SK-N-SH (cell line): ENCODE measurements at places on chromosomes 11 and 22.

- H3K4me1 ChIP-seq = peaks cover 32% of the 10 kb centered on the region; the same call in 1 of the 2 replicates
- H3K36me3 ChIP-seq = no peaks in the 10 kb centered on the region
- H3K27ac ChIP-seq = no peak overlapping the region
- H3K27me3 ChIP-seq = peaks cover 9% of the 10 kb centered on the region; the same call in 1 of the 2 replicates
- DNase-seq = peak; percentile 96
These were observed 670 bp downstream of the NEFH start for GRCh38 chr22:29480512-29481264.

DNA sequence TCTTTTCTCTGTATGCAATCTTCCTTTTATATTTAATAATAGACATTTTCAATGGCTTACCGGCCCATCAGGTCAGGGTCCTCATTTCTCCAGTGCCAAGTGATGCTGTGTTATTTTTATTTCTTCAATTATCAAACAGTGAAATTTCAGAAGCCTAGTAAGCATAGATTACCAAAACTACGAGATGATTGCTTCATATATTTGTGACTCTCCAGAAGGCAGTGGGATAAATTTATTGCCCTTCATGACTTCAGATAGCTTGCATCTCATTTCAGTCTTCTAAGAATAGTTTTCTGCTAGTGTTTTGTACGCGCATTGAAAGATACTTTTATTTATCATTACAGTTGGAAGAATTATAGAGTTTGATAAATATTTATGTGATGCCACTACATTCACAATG is 139.6 kb downstream of the FAT3 start:
- H3K36me3 ChIP-seq = no peaks in the 10 kb centered on the region
- DNase-seq = no peak
- H3K4me3 ChIP-seq = no peak overlapping the region

DNA sequence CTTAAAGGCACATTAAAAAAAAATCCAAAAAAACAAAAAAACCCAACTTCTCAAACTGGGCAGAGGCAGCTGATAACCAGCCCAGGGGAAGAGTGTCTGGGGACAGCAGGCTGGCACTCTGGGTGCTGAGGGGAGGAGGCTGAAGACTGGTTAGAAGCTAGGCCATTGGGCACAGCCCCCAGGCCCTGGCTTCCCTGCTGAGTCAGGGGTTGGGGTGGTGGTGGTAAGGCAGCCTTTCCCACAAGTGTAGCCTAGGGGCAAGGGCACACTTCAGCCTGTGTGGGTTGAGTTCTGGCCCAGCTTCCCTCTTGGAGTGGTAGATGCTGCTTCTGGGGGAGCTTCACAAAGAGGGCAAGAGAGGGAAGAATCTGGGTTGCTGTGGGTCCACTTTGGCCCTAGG is 16.3 kb upstream of the ARFGAP3 start:
- no peak for DNase-seq
- no peaks in the 10 kb centered on the region for H3K27me3 ChIP-seq
- no peaks in the 10 kb centered on the region for H3K36me3 ChIP-seq
- H3K4me1 ChIP-seq = no peaks in the 10 kb centered on the region
- no peak overlapping the region for H3K4me3 ChIP-seq

DNA sequence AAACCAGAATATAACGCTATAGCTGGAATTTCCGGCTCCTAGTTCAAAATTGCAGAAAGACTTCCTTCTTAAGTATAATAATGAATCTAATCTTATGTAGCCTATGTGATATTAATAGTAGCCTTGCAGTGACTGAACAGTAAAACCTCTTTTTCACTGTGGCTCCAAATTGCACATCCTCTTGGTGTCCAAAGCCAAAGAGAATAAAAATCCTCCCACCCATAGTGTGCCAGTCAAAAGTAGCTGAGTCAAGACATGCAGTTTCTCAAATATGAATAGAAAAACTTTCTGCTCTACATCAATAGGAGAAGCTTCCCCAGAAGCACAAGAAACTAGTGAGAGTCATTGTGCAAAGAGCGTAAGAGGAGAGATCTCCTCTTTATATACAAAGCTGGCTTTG is 76.0 kb upstream of the PICALM start:
- H3K36me3 ChIP-seq = no peaks in the 10 kb centered on the region
- H3K4me1 ChIP-seq = no peaks in the 10 kb centered on the region
- H3K27ac ChIP-seq = no peak overlapping the region

- H3K27ac ChIP-seq = no peak overlapping the region
- H3K27me3 ChIP-seq = no peaks in the 10 kb centered on the region
- H3K36me3 ChIP-seq = no peaks in the 10 kb centered on the region
These were observed 39.9 kb upstream of the KCNQ1OT1 start for GRCh38 chr11:2739531-2740274.

GRCh38 chr11:127470306-127470884 is 469.8 kb upstream of the KIRREL3 start:
- no peaks in the 10 kb centered on the region for H3K36me3 ChIP-seq
- no peak overlapping the region; the same call in 1 of the 2 replicates for H3K4me3 ChIP-seq
- no peaks in the 10 kb centered on the region for H3K27me3 ChIP-seq
- peak; percentile 17 for DNase-seq

DNA sequence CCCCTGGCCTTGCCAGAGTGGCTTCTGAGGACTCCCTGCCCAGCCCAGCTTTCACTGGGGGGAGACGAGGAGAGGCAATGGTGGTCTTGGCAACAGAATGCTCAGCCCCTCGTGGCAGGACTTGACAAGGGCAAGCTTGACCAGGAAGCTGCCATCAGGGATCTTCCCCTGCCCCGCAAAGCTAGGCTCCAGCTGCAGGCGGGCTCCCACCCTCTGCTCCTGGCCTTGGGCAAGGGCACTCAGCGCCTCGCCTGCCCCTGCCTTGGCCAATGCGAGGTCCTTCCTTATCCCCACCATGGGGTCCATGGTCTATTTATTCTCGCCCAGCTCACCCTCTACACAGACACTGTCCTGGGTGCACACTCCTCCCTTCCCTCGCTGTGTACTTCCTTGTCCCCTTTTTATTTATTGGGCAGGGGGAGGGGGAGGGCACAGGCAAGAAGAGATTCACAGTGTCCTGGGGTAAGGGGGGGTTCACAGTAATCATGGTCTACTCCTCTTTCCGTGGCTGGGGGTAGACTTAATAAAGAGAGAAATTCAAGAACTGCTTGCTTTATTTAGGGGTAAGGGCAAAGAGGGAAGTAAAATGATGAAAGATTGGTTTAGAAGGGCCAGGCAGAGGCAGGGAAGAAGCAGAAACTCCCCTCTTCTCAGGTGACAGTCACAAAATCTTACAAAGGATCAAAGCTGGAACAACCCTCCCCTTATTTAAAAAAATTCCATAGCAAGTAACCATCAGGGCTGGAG is 1.6 kb downstream of the GPHA2 start:
- no peak overlapping the region for H3K27ac ChIP-seq
- peaks cover 33% of the 10 kb centered on the region; the same call in 1 of the 2 replicates for H3K36me3 ChIP-seq
- no peaks in the 10 kb centered on the region for H3K27me3 ChIP-seq
- peaks cover 6% of the 10 kb centered on the region; the same call in 1 of the 2 replicates for H3K4me1 ChIP-seq

DNA sequence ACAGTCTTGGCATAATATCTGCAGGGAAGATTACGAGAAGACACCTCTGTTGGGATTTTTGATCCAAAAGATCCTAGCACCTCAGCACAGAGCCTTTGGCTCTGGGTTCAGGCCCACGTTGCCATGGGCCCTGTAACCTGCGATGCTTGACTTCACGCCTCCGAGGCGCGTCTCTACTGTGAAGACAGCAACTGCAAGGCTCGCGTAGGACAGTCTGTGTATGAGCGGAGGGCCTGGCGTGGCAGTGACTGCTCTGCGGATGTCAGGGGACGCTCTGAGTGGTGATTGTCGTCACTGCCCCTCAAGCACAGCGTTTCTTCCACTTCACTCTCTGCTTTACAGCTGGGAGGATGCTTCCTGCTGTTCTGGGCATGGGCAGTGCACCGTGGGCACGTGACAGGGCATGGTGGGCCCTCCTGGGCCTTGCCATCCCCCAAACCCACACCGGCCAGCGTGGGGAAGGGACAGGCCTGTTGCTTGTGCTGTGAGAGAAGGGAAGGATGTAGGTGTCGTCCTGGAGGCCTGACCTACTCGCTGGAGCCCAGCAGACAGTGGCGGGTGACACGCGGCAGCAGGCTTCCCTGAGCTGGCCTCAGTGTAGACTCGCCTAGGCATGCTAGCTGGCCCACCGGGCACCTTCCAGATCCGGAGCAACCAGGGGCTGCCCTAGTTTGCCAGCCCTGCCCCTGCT is 26.5 kb downstream of the GLB1L2 start:
- no peaks in the 10 kb centered on the region for H3K36me3 ChIP-seq
- no peak overlapping the region for H3K27ac ChIP-seq
- H3K27me3 ChIP-seq = no peaks in the 10 kb centered on the region
- H3K4me1 ChIP-seq = no peaks in the 10 kb centered on the region
- no peak for DNase-seq

- no peak overlapping the region for H3K4me3 ChIP-seq
- no peak overlapping the region for H3K27ac ChIP-seq
- H3K36me3 ChIP-seq = no peaks in the 10 kb centered on the region
- H3K27me3 ChIP-seq = no peaks in the 10 kb centered on the region
- H3K4me1 ChIP-seq = peaks cover 11% of the 10 kb centered on the region; the same call in 1 of the 2 replicates
These were observed 42.5 kb downstream of the CD82 start for GRCh38 chr11:44607987-44608386.

DNA sequence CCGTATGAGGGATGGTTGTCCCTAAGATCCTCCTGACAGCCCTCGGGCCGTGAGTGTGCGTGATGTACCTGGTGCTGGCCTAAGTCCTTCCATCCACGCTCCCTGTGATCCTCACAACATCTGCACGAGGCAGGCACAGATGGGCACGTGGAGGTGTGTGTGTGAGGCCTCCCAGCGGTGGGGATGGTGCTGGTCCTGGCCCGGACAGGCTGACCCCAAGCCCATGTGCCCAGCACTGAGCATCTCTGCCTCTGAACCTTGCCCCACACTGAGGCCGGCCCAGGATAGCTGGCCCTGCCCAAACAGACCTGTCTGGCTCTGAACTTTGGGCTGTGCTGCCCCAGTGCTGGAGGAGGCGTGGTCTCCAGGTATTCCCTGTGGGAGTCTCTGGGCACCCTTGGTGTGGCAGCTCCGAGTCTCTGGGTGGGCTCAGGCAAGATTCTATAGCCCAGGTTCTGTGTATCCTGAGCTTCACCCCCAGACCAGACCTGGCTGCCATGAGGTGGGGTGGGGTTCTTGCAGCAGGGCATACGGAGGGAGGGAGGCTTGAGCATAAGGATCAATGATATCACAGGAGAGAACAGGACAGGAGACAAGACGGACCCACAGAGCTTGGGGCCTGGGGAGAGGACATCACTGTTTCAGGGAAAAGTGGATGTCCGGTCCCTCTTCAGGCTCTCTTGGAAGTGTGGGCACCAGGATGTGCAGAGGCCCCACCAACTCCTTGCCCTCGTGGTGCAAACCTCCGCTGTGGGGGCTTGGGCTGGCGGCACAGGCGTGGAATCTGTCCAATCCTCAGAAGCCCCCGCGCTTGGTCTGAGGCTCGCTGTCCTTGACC is 881.8 kb downstream of the BRD1 start:
- peaks cover 3% of the 10 kb centered on the region; the same call in 1 of the 2 replicates for H3K4me1 ChIP-seq
- no peak overlapping the region for H3K4me3 ChIP-seq
- no peak overlapping the region for H3K27ac ChIP-seq
- no peaks in the 10 kb centered on the region; the same call in 1 of the 2 replicates for H3K27me3 ChIP-seq
- DNase-seq = no peak

- no peak overlapping the region for H3K4me3 ChIP-seq
- DNase-seq = no peak
- H3K4me1 ChIP-seq = no peaks in the 10 kb centered on the region
- no peaks in the 10 kb centered on the region for H3K36me3 ChIP-seq
- H3K27me3 ChIP-seq = no peaks in the 10 kb centered on the region
These were observed 53.7 kb downstream of the GALNT18 start for GRCh38 chr11:11567936-11568650.
